ENCODE measurements at places on chromosomes 4 and X. TPM values are rescaled to one million over a fixed set of nuclear protein-coding genes. Genes with fewer than 3 reads are reported as not detected.

DNA sequence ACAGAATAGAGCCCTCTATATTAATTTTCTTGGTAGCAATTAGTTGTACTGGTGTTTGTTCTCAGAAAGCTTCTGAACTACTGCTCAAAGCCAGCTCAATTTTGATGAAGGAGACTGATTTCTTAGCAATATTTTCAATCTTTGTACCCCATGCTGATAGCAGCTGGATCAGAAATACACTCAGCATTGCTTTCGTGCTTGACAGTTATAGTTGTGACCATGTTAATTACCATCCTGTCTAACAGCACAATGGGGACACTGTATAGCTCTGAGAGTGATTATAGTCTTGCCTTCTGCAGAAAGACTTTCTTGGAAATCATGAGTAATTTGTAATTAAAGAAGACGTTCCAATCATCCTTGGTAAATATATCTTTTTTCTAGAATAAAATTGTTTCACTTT, 79.7 kb upstream of the GNPDA2 start:
- no peaks in the 10 kb centered on the region for H3K27me3 ChIP-seq
- no peaks in the 10 kb centered on the region for H3K36me3 ChIP-seq
- H3K27ac ChIP-seq = no peak overlapping the region
- DNase-seq = no peak
- no peaks in the 10 kb centered on the region for H3K4me1 ChIP-seq

DNA sequence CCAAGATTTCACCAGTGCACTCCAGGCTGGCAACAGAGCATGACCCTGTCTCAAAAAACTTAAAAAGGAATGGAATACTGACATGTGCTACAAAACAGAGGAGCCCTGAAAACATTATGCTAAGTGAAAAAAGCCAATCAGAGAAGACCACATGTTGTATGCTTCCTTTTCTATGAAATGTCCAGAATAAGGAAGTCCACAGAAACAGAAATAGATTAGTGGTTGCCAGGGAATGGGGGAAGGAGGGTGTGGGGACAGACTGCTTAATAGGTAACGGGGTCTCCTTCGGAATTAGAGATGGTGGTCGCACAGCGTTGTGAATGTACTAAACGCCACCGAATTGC, 30.1 kb upstream of the KIAA0232 start:
- H3K27ac ChIP-seq = no peak overlapping the region
- H3K27me3 ChIP-seq = no peaks in the 10 kb centered on the region
- H3K36me3 ChIP-seq = no peaks in the 10 kb centered on the region
- H3K4me3 ChIP-seq = no peak overlapping the region

DNA sequence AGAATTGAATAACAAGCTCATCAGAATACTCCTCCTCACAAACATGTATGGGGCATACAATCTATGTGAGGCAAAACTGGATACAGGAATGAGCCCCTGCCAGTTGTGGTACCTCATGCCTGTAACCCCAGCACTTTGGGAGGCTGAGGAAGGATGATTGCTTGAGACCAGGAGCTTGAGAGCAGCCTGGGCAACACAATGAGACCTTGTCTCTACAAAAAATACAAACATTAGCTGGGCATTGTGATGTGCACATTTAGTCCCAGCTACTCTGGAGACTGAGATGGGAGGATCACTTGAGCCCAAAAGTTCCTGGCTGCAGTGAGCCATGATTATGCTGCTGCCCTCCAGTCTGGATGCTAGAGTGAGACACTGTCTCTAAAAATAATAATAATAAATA, 611.0 kb downstream of the NLGN4X start:
- H3K27ac ChIP-seq = no peak overlapping the region
- no peak overlapping the region for H3K4me3 ChIP-seq
- H3K4me1 ChIP-seq = no peaks in the 10 kb centered on the region
- no peaks in the 10 kb centered on the region for H3K36me3 ChIP-seq
- no peaks in the 10 kb centered on the region for H3K27me3 ChIP-seq
- no peak for DNase-seq

TMEM154 gene
- 4.5 TPM for total RNA-seq

- no peak overlapping the region for H3K27ac ChIP-seq
- DNase-seq = no peak
- no peaks in the 10 kb centered on the region for H3K27me3 ChIP-seq
- no peaks in the 10 kb centered on the region for H3K36me3 ChIP-seq
- H3K4me1 ChIP-seq = no peaks in the 10 kb centered on the region
Measured at GRCh38 chrX:46554942-46555341, 9.7 kb upstream of the ZNF674 start.

FRMPD4 gene
- not detected for total RNA-seq

DNA sequence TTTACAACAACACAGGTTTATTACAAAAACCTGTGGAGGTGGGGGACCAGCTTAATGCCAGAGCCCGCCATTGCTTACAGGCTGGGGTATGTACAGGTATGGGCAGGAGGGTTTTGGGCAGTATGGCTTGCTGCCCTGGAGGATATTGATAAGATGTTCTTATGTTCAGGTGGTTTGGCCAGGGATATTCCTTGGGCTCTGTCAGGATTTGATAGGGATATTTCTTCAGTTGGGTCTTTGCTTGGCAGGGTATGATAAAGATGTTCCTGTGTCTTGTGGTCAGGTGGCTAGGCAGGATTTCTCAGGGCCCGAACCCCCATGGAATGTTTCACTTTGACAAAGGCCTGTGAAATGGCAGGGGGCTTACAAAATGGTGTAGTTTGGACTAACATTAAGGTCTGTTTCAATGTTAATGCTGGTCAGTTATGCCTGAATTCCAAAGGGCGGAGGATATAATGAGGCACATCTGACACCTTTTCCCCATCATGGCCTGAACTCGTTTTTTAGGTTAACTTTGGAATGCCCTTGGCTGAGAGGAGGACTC, 3.1 kb downstream of the MGST2 start:
- no peak for DNase-seq
- H3K27ac ChIP-seq = no peak overlapping the region
- no peaks in the 10 kb centered on the region for H3K27me3 ChIP-seq
- H3K4me3 ChIP-seq = no peak overlapping the region
- H3K36me3 ChIP-seq = no peaks in the 10 kb centered on the region

DNA sequence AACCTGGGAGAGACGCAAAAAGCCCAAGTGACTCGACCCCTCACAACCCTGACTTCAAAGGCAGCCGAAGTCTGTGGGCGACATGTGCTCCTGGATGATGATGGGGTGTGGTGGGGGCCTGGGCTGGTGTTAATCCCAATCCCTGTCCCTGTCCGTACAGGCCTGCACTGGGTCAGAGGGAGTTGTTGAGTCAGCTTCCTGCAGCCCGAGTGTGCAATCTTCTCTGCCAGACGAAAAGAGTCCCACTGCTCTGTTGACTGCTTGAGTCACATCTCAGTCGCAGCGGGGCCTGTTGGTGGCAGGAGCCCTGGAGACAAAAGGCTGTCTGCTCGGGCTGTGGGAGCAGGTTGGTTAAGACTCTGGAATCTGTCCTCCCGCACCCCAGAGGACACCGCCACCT, 10.3 kb downstream of the FAM3A start:
- no peak for DNase-seq
- no peaks in the 10 kb centered on the region for H3K36me3 ChIP-seq
- no peaks in the 10 kb centered on the region for H3K27me3 ChIP-seq
- H3K4me1 ChIP-seq = no peaks in the 10 kb centered on the region
- H3K4me3 ChIP-seq = no peak overlapping the region

DNA sequence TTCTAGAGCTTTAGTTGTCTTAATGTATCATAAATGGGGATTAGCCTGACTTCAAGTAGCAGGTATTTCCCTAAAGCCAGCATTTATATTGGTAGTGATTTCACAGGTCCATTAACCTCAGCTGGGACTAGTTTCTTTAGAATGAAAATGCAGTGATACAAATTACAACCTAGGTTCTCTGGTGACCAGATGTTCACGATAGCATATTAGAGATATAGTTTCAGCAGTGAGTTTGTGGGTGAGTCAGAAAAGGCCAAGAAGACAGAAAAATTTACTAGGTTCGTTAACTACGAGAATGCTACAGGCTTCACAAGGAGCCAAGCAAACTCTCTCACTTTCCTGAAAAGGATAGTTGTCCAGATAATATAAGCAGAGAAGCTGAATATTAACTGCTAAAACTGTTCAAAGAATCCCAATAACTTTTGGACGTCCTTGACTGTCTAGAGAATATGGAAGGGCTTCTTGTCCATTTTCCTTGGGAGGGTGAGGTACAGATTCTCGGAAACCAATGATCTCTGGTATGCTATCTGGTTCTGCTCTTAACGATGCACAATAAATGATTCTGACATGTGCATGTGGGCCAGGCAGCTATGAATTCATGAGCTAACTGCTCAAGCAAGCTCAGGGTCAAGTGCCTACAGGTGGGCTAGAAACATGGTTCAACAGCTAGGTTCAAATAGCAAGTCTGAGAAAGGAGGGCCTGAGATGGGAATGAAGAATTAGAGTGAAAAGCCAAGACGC, 6.0 kb upstream of the SPCS3 start:
- no peak overlapping the region for H3K27ac ChIP-seq
- no peaks in the 10 kb centered on the region for H3K27me3 ChIP-seq
- H3K4me1 ChIP-seq = no peaks in the 10 kb centered on the region
- H3K36me3 ChIP-seq = no peaks in the 10 kb centered on the region
- no peak overlapping the region for H3K4me3 ChIP-seq

DMRTC1B gene
- not detected for total RNA-seq

DNA sequence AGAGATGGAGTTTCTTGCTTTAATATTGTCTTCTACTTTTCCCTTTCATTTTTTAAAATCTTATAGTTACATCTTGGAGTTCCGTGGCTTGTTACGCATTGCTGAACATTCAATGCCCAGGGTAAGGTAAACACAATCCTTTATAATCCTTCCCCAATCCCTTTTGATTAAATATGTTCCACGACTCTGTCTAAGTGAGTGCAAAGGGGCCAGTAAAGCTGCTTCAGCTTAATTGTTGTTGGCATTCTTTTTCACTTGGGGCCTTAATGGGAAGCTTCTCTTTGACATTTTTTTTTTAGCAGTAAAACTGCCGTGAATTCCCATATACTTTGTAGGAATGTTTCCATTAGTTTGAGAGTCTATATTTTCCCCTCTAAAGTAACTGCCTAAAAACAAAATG, 1028.1 kb downstream of the C4orf33 start:
- no peaks in the 10 kb centered on the region for H3K27me3 ChIP-seq
- H3K36me3 ChIP-seq = no peaks in the 10 kb centered on the region
- no peaks in the 10 kb centered on the region for H3K4me1 ChIP-seq
- H3K27ac ChIP-seq = no peak overlapping the region

DNA sequence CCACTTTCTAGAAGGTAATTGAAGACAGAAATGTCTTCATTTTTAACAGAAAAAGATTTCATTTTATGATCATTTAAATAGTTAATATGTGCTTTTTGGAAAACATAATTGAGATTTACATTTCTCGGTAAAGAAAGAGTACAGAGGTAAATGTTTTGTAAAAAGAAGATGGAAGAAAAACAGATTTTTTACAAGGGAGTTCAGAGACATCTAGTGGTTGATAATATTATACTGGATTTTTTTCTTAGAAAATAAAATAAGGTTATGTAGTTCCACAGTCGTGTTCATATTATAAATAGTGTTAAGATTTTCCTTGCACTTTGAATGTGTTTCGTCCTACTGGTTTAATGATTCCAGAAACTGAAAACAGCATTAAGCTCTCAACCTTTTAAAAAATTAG, 60.6 kb downstream of the SMARCA1 start:
- H3K27ac ChIP-seq = no peak overlapping the region
- no peaks in the 10 kb centered on the region for H3K27me3 ChIP-seq
- H3K4me3 ChIP-seq = no peak overlapping the region
- H3K36me3 ChIP-seq = no peaks in the 10 kb centered on the region
- no peak for DNase-seq

TCEAL6 gene
- total RNA-seq = 2.1 TPM

PRSS12 gene
- 14.1 TPM for total RNA-seq

DNA sequence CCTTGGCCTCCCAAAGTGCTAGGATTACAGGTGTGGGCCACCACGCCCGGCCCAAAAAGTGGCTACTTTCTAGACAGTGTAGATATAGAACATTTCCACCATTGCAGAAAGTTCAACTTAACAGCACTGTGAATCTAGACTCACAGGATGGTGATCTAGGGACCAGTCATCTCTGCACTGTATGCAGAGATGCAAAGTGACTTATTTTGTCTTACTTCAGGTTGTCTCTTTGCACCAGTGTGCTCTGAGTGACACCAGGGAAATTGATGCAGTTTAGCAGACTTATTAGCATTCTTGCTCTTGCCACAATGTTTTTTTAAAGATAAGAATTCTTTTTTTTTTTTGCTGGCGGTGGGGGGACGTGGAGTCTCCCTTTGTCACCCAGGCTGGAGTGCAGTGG, 12.8 kb upstream of the FOXO4 start:
- DNase-seq = no peak
- no peaks in the 10 kb centered on the region for H3K36me3 ChIP-seq
- no peak overlapping the region for H3K27ac ChIP-seq
- no peaks in the 10 kb centered on the region for H3K4me1 ChIP-seq
- no peak overlapping the region for H3K4me3 ChIP-seq

DNA sequence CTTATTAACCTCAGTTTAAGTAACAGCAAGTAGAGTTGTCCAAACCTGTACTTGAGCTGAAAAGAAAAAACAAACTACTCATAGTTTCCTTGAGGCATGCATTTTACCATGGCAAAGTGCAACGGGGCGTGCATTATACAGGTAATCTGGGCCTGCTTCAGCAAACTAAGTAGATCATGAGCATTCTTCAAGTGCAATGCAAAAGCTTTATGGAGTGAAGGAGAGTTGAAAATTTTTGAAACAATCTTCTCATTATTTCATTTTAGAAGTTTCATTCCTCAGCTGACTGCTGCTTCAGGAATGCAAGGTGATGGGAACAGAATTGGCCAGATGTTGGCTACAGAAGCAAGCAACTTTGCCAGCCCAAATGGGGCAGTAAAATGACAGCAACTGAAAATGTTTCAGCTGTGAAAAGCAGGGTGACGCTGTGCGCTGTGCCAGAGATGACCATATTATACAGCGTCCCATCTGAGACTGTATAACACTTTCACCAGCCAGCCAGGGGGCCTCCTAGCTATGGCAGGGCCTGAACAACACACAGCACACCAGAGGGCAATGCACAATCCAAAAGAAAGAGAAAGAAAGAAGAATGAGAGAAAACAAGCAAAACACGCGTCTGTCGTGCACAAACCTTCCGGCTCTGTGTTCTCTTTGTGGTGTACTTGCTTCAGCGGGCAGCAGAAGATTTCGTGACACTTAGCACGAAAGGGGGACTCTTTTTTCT, 145.5 kb upstream of the FGF13 start:
- no peak for DNase-seq
- no peaks in the 10 kb centered on the region for H3K36me3 ChIP-seq
- no peak overlapping the region for H3K27ac ChIP-seq
- no peaks in the 10 kb centered on the region for H3K4me1 ChIP-seq

GRCh38 chr4:169062897-169063244, 52.8 kb upstream of the CBR4 start:
- H3K4me1 ChIP-seq = no peaks in the 10 kb centered on the region
- H3K27ac ChIP-seq = peak overlapping the region; percentile 64
- H3K4me3 ChIP-seq = no peak overlapping the region
- peak; percentile 24 for DNase-seq
- no peaks in the 10 kb centered on the region for H3K27me3 ChIP-seq
- no peaks in the 10 kb centered on the region for H3K36me3 ChIP-seq

Data from uterus (tissue), 4 donors.